Activated CD8-positive, alpha-beta memory T cell treated with anti-CD3 and anti-CD28 coated beads for 48 hours (primary cell): ENCODE measurements at places on chromosomes 6 and 20.

DNA sequence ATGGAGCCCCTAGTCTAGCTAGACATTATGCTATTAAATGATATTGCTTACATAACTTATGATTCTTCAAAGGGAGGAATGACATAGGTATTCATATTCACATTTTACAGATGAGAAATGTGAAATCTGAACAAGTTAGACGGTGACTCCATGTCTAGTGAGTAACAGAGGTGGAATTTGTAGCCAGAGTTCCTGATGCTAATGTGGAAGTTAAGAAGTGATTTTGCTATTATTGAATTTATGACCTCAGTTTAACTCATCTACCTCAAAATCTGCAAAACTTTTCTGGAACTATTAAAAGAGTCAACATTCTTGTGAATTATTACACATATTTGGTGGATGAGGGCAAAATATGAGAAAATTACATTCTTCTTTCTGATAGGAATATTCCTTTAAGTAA is 347.6 kb upstream of the MMS22L start:
- DNase-seq = no peak

- no peak for DNase-seq
Measured at GRCh38 chr6:32622545-32623401, 14.4 kb upstream of the HLA-DQA1 start.

GRCh38 chr20:37336369-37337207 is 9.4 kb upstream of the SRC start:
- no peak for DNase-seq

GRCh38 chr6:90940812-90941481 is 354.1 kb upstream of the MAP3K7 start:
- no peak for DNase-seq

- no peak for DNase-seq
Measured at GRCh38 chr6:42545226-42545773, 18.5 kb upstream of the UBR2 start.

DNA sequence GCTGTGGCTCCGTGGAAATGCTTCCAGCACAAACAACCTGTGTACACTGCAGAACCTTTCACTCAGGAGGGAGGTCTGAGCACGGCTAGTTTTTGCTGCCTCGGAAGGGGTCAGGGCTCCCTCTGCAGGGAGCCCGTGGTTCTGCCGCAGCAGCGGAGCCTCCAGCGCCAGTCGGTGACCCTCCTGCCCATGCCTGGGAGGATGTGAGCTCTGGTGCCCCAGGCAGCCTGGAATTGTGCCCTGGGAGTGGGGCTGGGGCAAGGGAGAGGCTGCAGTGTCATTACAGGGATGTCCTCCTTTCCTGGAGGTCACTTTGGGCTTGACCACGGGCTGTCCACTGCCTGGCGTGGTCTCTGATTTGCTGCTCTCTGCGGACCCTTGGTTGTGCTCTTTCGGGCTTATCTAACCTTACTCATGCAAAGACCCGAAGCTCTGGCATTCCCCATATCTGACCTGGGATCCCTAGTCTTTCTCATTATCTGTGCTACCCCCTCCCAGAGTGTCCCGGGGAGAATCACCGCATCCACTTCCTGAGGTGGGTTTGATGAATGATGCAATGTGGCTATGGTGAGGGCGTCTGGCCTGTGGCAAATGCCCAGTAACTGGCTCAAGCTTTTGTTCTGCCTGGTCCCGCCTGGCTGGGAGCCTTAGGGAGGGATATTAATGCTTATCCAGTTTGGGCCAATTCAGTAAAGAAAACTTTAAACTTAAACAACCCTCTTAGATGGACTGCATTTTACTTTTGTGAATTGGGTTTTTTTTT is 59.6 kb upstream of the TAGAP start:
- DNase-seq = peak; percentile 70

DNA sequence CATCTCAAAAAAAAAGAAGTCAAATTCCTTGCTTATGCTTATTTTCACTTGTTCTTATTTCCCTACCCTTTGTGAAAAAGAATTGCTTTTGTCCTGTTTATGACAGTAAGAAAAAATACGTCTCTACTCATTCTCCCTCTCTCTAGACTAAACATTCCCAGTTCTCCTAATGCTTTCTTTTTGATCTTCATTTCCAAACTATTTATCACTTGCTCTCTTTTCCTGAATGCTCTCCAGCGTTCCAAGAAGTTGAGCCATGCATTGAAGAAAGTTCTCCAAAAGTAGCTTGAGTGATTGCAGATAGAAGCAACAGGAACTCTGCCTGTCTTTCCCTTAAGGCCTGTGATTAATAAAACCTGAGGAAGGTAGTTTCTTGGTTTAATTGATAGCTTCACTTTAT is 53.1 kb upstream of the TMEM170B start:
- DNase-seq = no peak

- no peak for DNase-seq
Measured at GRCh38 chr6:89410788-89411144, 1.3 kb downstream of the RRAGD start.

DNA sequence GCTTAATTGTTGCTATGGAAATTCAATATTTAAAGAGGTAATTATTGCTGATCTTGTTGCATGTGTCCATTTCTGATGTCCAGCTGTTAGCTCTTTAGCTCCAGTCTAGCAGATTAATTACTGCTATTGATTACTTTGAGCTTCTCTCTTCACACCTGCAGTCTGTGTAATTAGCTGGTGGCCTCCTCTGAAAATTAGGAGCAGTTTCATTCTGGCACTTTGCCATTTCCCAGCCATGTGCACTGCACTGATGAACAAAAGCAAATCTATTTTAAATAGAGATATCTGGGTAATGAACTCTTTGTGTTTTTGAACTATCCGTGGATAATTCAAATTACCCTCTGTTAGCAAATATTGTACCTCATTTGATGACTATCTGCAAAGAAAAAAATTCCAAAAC is 275.9 kb downstream of the RNF144B start:
- no peak for DNase-seq

DNA sequence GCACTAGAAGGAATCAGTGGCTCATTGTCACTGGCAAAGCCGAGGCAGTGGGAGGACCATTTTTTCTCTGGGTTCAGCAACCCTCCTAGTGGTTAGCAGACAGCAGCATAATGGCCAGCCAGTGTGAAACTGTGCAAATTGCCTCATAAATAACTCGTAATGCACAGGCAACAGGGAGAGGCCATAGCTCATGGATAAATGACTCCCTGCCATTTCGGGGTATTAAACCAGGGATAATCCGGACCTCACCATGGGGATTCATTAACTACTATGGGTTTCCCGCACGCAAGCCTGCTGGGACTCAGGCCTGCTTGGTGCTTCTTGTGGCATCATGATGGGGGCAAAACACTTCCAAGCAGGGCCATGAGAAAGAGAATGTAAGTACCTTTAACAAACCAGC is 158.2 kb upstream of the CHD6 start:
- DNase-seq = no peak

DNA sequence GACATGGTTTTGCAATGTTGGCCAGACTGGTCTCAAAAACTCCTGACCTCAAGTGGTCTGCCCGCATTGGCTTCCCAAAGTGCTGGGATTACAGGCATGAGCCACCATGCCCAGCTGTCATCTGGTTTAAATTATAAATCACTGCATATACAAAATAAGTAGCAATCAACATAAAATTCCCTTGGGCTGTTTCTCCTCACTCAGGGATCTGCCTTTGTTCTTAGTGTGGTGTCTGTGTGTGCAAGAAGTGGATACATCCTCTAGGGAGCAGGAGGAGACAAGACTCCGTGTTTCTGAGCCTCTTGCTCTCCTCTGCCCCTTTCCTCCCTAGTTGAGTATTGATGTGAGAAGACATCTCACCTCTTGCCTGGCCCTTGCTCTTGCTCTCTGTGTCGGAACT is 65.2 kb upstream of the ADGRF4 start:
- DNase-seq = no peak

GRCh38 chr6:34190504-34191122 is 44.7 kb upstream of the GRM4 start:
- DNase-seq = no peak

DNA sequence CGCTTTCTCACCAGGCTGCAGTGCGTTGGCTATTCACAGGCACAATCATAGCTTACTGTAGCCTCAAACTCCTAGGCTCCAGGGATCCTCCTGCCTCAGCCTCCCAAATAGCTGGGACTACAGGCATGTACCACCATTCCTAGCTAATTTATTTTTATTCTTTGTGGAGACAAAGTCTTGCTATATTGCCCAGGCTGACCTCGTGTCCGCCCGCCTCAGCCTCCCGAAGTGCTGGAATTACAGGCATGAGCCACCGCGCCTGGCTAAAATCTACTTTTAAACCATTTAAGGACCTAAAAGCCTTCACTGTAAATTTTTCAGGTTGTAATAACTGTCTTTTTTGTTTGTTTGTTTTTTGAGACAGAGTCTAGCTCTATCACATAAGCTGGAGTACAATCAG is 15.2 kb downstream of the SAMHD1 start:
- DNase-seq = no peak

GRCh38 chr20:20847814-20848213 is 135.4 kb upstream of the RALGAPA2 start:
- no peak for DNase-seq

- DNase-seq = no peak
Measured at GRCh38 chr6:163344411-163344810, 70.1 kb upstream of the QKI start.

DNA sequence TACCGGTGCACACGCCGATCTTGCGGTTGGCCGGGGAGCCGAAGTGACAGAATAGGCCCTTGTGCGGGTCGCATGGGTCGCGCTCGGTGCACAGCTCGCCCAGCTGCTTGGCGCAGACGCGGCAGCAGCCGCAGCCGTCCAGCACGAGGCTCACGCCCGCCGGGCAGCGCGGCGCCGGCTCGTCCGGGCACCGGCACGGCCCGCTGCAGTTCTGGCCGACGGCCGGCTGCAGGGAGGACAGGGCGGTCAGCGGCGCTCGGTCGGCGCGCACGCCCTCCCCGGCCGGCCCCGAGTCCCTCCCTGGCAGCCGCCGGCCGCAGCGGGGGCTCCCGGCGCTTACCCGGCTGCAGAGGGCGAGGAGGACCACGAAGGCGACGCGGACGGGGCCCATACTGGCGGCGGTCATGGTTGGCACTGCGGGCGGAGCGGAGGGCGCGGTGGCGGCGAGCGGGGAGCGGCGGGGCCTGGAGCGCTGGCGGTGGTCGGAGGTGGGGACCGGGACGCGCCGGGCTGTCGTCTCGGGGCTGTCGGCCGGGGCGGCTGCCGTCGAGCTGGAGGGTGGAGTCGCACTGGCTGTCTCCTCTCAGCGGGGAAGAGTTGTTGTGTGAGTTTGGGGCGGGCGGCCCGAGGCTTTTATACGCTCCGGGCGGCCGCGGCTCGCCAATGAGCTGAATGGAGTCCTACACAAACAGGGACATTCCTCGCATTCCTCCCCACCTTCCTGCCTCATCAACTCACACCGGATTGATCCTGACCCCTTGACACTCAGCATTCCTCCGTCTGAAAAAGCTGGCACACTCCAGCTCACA is at the start of gene CCN2:
Gene CCN2, minus strand, starts transcription at position 606 of the 809 bp plus-strand sequence. Its CDS starts 200 bp downstream, at position 406.
- DNase-seq = no peak

DNA sequence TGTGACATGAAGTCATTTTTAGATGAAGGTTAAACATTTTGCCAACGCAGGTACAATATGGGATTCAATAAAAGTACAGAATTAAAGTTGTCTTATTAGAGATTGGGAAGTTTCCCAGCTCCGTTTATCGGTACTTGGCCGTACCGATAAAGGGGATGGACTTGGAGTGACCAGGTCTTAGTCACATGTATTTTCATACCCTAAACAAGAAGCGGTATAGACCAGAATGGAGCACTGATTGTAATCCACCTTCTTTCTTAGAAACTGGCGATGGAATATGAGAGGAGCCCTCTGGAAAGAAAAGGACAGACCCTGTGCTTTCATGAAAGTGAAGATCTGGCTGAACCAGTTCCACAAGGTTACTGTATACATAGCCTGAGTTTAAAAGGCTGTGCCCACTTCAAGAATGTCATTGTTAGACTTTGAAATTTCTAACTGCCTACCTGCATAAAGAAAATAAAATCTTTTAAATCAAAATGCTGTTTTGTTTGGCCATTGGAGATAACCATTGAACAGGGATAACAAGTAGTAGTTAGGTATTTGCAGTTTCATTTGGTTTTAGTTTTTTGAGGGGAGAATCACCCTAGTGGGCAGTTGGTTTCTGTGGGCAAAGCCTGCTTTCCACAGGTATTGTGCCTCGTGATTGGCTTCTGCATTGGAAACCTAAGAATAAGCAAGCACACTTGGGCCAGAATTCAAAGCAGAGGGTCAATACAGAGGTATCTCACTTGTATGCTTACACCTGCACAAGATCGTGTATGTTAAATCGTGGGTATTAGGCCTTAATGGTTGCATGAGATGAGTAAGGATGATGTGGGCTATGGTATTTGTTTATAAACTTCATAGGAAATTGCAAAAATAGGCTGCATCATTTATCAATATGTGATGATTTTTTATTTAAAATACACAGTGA is 11.2 kb upstream of the ZNFX1 start:
- DNase-seq = no peak

DNA sequence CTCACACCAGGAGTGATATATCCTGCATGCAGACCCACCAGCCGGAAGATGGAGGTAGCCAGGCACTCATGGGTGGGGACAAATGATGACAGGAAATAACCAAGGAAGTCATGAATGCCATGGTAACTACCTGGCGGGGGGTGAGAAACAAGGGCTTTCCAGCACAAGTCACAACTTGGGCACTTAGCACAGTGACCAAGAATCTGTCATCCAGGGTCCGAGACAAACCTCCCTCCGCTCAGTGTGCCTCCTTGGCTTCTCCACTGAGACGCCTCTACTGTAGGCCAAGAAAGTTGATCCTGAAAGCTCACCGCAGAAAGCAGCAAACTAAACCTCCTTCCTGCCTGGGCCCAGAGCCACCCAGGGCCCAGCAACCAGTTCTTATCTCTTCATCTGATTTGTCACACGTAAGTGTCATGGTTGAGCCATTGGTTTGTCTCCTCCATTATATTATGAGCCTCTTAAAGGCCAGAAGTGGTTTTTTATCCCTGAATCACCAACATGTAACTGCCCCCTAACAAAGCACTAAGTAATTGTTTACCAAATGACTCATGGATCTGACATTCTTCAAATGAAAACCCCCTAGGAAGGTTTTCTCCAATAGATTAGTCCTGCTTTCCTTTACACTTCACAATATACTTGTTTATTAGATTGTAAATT is 84.3 kb upstream of the TAB2 start:
- DNase-seq = peak; percentile 41

DNA sequence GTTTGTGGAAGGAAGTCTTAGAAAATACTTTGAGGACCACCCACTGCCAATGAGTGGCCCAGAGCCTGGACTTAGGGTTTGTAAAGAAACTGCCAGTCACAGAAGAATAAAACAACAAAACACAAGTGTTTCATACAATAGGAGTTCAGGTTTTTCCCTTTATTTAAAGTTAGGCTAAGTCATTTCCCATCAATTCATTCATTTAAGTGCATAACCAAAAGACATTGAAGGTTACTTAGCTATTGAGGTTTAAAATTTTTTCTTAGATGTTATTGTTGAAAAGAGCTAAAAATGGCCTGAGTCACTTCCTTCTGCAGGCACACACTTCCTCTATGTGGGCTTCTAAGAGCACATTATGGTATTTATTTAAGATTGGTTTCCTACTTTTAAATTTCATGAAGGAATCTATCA is 54.2 kb downstream of the ARMC2 start:
- DNase-seq = no peak
